Transverse colon (tissue), 4 donors: ENCODE measurements at places on chromosomes 11 and 22.
A peak's percentile ranks its signal among the peaks of the same experiment; 100 is the strongest.

DNA sequence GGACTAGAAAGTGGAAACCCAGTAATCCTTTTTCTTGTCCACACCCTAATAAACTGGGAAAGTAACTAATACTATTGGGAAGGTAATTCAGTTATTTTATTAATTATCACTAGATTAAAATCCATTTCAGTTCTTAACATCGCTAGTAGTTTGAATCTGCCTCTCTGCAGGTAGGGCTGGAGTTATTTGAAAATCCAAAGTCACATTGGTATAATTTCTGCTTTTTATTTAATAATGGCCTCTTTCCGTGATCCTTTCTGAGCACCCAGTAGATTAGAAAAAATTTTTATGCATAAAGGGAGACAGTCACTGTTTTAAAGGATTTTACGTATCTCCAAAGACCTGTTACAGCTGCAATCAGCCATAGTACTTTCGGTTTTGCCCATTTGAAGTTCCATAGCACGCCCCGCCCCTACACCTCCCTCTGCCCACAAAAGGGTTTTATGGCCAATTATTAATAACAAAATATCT is 605 bp upstream of the COPB1 start:
- peak; percentile 68 for DNase-seq
- H3K27ac ChIP-seq: peak overlapping the region; percentile 88
- H3K36me3 ChIP-seq: no peaks in the 10 kb centered on the region
- H3K27me3 ChIP-seq: no peaks in the 10 kb centered on the region

- no peaks in the 10 kb centered on the region for H3K4me1 ChIP-seq
- no peaks in the 10 kb centered on the region for H3K36me3 ChIP-seq
- H3K27me3 ChIP-seq: no peaks in the 10 kb centered on the region
- DNase-seq: no peak
- no peak overlapping the region for H3K4me3 ChIP-seq
Observed at GRCh38 chr11:79699246-79699645, 258.4 kb upstream of the TENM4 start.

GRCh38 chr11:134126217-134126822 is 57.4 kb downstream of the JAM3 start:
- H3K36me3 ChIP-seq: no peaks in the 10 kb centered on the region
- H3K4me3 ChIP-seq: no peak overlapping the region
- H3K4me1 ChIP-seq: peaks cover 4% of the 10 kb centered on the region
- H3K27ac ChIP-seq: peak overlapping the region; percentile 61
- DNase-seq: no peak

DNA sequence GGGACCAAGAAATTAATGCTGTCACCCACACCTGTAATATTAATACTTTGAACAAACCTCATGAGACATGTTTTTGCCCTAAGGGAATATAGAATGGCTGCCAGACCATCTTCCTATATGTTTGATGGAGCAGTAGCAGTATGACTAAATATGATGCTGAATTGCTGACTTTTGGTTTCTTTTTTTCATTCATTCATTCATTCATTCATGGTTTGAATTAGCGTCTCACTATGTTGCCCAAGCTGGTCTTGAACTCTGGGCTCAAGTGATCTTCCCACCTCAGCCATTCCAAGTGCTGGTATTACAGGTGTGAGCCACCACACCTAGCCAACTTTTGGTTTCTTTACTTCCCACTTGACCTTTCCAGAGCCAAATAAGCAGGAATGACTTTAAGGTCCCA is 7.8 kb downstream of the CCDC117 start:
- H3K27me3 ChIP-seq: no peaks in the 10 kb centered on the region
- H3K36me3 ChIP-seq: no peaks in the 10 kb centered on the region
- DNase-seq: no peak
- H3K4me1 ChIP-seq: peaks cover 47% of the 10 kb centered on the region

DNA sequence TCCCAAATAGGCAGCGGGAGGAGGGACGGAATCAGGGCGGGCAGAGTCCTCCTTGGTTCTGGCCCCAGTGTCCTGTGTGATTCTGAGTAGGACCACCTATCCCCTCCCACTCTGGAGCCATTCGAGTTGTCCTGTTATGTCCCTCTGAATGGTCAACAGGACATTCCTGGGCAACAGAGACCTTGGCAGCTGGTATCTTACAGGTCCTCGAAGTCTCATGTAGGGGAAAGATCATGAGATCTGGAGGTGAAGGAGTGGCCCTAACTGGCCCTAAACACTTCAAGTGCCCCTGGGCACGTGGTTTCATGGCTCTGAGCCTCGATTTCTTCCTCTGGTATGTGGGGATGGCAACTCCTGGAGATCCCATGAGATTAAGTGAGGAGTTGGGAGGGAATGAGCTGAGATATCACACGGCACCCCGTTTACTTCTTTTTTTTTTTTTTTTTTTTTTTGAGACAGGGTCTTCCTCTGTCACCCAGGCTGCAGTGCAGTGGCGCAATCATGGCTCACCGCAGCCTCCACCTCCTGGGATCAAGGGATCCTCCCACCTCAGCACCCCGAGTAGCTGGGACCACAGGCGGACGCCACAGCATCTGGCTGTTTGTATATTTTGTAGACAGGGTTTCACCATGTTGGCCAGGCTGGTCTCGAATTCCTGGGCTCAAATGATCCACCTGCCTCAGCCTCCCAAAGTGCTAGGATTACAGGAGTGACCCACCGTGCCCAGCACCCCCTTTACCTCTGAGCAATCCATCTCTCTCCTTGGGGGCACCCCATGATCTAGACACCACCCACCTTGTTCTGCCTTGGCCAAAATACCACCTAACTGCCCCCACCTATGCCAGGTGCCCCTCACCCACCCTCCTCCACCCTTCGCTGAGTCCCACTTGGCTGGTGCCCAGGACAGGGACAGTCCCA is 6.8 kb downstream of the LIF start:
- no peak overlapping the region for H3K27ac ChIP-seq
- H3K4me3 ChIP-seq: no peak overlapping the region
- no peaks in the 10 kb centered on the region for H3K36me3 ChIP-seq
- H3K4me1 ChIP-seq: no peaks in the 10 kb centered on the region
- H3K27me3 ChIP-seq: no peaks in the 10 kb centered on the region
